Activated naive CD4-positive, alpha-beta T cell treated with Interleukin-2 at 50 U/mL for 16 hours (primary cell): ENCODE measurements at places on chromosomes 2 and 18.

DNA sequence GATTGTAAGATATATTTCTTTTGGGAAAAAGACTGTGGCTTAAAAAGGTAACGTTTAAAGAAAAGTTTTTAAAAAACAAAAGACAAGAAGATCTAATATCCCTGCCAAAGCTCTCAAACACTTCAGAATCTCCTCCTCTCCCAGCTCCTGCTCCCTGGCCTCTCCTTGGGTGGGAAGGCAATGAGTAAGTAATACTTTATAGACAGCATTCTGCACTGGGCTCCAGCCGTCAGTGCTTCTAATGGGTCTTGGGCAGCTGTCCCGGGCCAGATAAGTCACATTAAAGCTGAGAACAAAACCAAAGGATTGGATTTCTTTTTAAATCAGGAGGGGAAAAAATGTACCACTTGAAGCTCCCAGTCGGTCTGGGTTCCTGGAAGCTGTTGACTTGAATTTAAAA lies 133.7 kb downstream of the ALPK2 start:
- no peak for DNase-seq

DNA sequence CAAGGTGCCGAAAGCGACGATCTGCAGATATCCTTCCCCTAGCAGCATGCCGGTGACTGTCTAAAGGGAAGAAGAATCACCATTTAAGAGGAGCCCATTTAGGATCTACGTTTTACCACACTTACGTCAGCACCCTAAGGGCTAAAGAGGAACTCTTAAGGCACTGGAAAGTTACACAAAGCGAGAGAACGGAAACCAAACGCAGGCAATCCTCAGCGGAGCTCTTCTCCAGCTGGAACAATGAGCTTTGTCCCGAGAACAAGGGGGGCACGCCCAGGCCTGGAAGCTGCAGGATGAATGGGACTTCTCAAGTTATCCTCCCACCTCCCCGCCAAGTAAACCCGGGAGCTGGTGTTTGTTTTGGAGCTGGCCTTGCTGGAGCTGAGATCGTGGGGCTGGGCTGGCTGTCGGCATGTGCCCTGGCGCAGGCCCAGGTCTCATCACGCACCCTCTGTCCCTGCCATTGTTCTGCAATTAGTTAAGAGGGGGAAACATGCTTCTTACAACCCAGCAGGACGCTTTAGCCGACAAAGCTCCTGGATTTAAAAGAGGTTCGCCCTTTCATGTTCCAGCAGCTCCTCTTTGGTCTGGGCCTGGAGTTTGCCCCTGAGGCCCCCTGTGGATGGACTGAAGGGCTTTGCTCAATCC lies 36.4 kb downstream of the PXDN start:
- DNase-seq: no peak

DNA sequence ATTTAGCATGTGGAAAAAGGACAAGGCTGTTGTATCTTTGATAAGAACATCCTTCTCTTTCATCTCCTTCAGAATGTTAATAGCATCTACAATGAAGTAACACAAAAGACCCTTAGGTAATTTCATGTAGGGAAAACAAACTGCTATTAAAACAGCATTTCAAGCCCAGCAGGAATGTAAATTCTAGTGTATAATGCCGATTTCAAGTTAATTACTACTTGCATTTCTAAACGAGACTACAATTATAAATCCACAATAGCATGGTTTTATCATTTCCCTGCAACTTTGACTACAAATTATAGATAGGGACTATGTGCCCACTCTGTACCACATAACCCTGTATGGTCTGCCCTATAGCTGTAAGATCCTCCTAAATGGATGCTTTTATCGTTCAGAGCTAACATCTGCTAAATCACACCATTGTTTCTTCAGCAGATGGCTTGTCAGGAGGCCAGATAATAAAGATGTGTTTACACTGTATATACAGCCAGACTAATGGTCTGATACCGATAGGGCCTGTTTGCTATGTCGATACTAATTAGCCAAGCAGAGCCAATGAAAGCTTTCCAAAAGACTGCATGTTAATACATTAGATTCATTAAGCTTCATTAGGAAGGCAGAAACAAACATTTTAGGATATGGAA lies 51.9 kb downstream of the LRPPRC start:
- DNase-seq: no peak

DNA sequence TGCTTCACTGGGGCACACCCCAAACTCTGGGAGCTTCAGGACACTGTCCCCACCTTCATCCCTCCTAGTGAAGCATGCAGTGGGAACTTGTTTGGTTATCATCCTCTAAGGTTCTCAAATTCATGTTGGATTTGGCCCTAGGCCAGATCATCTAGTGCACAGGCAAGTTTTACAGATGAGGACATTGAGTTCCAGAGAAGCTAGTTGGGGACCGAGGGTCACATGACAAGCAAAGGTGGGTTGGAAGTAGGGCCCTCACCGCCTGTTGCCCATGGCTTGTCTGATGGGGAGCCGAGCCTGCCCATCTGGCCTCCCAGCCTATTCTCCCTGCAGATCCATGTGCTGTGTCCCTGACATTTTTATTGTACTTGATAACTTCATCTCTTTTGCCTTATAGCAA lies 2.8 kb downstream of the PRKCE start:
- DNase-seq: no peak

- DNase-seq: no peak
These were observed 69.1 kb downstream of the FEZ2 start for GRCh38 chr2:36528766-36529392.

DNA sequence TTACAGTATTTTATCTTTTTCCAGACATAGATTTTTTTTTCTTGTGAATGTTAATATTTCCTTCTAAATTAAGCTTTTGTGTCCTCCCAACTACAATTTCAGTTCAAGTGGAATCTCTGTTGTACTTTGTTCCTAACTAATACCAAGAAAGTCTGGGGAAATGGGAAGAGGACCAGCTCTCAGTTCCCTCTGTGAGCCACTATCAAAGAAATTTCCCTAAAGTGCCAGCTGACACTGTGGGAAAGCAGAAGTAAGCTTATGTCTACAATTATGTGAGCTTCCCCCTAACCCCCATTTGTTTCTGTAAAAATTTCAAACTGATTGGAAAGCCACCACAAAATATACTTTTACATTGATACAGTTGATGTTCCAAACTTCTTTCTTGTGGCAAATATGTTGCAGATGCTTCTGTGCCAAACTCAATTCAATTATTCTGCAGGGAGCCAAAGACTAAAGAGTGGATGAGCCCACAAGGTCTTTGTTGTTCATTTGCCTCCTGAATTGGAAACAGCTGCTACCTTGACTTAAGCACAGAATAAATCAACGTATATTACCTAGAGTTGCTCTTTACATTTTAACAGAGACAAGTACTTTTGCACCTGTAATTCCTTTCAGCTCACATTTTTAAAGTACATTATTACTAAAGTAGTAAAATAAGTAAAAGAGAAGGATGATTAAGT lies 306.6 kb downstream of the PTH2R start:
- no peak for DNase-seq

GRCh38 chr2:43897492-43897891 lies 58.7 kb downstream of the ABCG8 start:
- DNase-seq: no peak
